Stimulated activated CD4-positive, alpha-beta T cell treated with anti-CD3 and anti-CD28 coated beads, Interleukin-1b, Interleukin-23, amount 100 ng/mL, for 1 hour (primary cell): ENCODE measurements at places on chromosomes 5 and 9.

- no peak for DNase-seq
Measured at GRCh38 chr5:78573318-78573717, 75.3 kb downstream of the LHFPL2 start.

- DNase-seq = no peak
Measured at GRCh38 chr9:23686257-23686656, 139.8 kb downstream of the ELAVL2 start.

DNA sequence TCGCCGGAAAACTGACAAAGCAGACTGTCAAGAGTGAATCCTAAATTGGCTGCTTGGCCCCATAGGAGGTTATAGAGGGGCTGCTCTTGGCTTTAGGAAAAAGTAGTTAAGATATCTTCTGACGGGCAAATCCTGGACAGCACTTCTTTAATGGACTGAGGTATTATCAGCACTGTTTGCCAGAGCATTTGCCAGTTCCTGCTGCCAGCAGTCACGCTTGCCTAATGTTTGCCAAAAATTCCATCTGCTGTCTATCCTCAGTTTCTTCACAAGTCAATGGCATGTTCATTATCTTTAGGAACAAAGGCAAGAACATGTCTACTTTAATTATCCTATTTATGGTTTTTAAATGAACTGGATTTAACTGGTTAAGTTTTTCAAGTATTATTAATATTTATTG, 25.8 kb upstream of the SREK1 start:
- no peak for DNase-seq

- no peak for DNase-seq
Measured at GRCh38 chr5:139966856-139967255, 76.2 kb downstream of the NRG2 start.

DNA sequence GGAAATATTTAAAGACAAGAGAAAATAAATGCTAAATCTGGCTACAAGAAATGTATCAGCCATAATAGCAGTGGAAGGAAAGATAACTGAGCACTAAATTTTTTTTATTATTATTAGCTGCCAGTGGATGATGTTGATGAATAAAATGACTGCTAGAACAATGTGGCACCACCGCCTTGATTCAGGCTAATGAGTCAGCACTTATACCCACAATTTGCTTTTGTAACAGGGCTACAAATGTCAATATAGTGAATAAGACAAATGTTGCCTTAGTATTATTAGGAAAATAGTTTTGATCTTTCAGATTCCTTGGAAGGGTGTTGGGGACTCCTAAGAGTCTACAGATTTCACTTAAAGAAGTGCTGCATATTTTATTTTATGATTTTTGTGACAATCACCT, 555.2 kb upstream of the GRAMD2B start:
- no peak for DNase-seq

GRCh38 chr5:94433397-94434163, 184.8 kb downstream of the KIAA0825 start:
- no peak for DNase-seq

GRCh38 chr5:66859526-66859925, 263.3 kb downstream of the MAST4 start:
- DNase-seq = no peak

GRCh38 chr5:134504629-134505300, 20.7 kb upstream of the JADE2 start:
- DNase-seq = no peak

- DNase-seq = no peak
Measured at GRCh38 chr5:59769041-59769360, 124.5 kb downstream of the PDE4D start.

DNA sequence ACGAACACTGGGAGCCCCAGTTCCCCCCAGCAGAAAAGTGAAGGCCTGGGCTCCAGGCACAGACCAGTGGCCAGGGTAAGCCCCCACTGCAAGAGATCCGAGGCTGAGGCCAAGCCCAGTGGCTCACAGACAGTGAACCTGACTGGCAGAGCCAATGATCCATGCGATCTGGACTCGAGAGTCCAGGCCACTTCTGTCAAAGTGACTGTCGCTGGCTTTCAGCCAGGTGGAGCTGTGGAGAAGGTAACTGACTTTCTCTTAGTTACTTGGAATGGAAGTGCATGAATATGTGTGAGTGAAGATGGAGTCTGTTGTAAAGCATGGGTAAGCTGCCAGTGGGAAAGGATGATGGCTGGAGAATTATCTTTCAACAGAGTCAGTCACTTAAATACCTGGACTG, 99.7 kb downstream of the GOLPH3 start:
- no peak for DNase-seq

DNA sequence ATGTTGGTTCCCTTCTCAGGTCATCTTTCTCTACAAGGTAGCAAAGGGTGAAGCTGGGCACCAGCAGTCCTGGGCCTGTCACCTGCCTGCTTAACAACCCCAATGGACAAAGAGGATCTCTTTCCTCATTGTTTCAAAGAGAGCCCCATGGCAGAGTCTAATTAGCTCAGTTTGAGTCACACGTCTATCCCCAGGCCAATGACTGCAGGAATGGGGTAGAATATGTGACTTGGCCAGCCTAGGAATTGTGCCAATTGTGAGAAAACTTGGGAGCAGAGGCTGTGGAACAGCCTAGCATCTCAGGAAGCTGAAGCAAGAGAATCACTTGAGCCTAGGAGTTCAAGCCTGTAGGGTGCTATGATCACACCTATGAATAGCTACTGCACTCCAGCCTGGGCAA, 3.6 kb upstream of the RAPGEF1 start:
- DNase-seq = no peak

DNA sequence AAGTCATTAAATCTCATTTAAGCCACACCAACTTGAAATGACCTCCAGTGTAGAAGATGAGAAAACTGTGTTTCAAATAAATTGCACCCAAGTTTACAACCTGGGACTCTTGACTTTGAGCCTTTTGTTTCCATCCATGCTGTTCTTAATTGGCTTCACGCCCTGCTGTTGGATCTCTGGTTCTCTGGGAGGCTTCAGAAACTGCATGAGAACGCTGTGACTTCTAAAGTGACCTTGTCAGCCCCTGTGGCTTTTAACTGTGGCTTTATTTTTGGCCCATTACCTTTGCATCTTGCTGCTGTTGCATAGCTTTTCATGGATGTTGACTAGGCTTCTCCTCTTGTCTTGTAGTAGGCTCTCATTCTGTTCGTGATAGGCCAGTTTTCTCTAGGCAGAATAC, 29.3 kb downstream of the TNFAIP8 start:
- no peak for DNase-seq

- no peak for DNase-seq
Measured at GRCh38 chr5:111299067-111299481, 74.9 kb downstream of the CAMK4 start.

DNA sequence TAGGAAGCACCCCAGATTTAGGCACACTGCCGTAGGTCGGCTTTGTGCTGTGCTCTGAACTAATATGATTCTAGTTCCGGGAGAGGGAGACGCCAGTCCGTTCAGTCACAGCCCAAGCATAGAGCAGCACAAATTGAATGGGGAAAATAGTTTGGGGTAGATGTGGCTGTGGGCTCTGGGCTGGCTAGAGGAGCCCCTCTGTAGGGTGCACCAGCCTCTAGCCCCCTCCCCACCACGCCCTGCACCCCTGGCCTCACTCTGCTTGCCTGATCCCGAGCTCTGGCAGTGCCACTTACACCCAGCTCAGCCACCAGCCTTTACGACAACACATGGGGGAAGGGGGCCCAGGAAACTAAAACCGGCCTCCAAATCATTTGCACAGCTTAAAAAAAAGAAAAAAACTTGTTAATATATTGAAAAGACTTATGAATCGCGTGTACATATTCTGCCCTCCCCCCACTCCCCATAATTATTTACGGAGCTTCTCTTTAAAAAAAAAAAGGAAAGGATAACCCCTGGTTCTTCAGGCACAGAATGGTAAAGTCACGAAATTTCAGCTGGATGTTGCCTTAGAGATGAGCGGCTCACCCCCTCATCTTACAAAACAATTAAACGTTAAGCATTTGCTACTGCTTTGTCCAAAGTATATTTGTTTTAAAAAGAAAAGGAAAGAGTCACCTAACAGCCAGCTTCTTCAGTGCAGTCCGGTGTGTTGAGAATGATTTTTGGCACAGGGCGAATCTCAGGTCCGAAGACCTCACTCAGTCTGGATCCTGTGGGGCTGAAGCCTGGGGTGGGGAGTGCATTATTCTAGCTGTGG, 3.5 kb downstream of the LMX1B start:
- no peak for DNase-seq

GRCh38 chr5:179616002-179616594, 7.4 kb downstream of the HNRNPH1 start:
- DNase-seq = no peak

DNA sequence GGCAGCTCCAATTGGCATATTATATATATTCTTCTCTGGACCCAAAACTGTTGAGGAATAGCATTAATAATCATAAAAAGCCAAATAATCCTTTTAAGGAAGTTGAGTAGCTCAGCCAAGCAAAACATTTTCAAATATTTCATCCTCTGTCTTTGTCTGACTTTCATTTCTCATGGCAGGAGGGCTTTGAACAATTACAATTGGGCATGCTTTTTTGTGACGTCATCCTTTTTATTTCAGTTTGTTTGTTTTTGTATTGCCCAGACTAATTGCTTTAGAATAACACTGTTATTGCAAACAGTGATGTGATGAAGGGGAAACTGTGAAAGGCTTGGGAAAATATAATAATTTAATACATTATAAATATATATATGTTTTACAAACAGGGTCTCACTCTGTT, 65.2 kb upstream of the MAP1B start:
- no peak for DNase-seq

DNA sequence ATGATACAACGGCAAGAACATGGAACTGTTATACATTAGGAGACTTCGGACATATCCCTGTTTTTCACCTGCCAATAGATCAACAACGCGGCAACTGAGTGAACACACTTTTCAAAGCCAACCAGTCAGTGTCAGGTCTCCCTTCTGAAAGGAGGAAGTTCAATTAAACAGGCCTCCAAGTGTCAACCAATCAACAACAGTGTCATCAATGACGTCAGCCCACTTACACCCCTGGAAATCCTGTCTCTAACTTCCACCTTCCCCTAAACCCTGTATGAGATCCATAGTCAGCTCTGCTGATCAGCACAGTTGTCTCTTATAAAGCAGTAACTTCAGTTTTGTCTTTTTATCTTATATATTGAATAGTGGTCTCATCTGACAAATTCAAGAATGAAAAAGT, 36.6 kb downstream of the DMRT3 start:
- DNase-seq = no peak

DNA sequence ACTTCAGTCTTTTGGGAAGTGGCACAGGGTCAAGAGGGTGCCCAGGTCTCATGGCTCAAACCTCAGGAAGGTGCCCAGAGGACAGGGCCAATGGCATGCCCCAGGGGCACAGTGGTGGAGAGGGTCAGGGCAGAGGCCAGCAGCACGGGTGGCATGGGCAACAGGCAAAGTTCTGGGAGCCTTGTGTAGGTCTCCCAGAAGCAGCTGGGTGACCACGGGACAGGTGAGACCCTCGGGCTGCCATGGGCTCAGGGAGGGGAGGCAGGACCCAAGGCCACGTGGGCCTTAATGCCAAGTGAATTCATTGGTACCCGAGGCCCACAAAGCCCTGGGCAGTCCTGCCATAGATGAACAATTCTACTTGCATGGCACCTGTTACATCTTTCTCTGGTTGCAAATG, 72.4 kb upstream of the ADAMTS2 start:
- no peak for DNase-seq
